NCI-H1694 (cell line): ENCODE measurements at places on chromosomes 2 and 18.
A peak's percentile ranks its signal among the peaks of the same experiment; 100 is the strongest.

DNA sequence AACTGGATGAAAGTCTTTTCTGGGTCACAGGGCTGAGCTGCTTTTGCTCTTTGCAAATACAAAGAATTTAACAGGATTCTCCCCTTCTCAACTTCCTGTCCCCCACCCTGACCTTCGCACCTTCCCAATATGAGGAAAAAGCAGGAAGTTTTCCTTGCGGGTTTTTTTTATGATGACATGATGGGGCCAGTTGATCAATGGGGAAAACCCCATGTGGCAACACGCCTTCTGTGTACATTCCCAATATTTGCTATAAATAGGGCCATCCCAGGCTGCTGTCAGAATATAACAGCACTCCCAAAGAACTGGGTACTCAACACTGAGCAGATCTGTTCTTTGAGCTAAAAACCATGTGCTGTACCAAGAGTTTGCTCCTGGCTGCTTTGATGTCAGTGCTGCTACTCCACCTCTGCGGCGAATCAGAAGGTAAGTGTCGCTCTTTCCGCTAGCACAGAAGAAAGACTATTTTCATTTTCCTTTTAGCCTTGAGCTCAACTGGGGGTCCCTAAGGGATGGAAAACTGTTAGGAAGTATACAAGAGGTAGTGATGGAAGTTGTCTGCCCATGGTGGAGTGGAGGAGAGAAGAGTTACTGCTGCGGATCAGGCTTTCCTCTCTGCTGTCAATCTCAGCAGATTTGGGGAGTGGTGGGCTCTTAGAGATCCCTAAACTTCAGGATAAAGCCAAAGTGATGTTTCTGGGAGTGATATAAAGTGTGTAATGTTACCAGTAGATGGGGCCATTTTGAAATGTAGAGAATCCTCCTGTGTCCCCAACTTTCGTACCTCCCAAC lies at the start of gene CCL20:
CCL20 (plus strand) TSS at position 281 of the 792 bp plus-strand sequence; CDS start at position 351, 70 bp downstream.
- no peak for DNase-seq

- DNase-seq, result no peak
Observed at GRCh38 chr18:44897816-44898215, 217.1 kb downstream of the SETBP1 start.

- no peak for DNase-seq
Observed at GRCh38 chr18:58298251-58299134, 254.5 kb downstream of the NEDD4L start.

DNA sequence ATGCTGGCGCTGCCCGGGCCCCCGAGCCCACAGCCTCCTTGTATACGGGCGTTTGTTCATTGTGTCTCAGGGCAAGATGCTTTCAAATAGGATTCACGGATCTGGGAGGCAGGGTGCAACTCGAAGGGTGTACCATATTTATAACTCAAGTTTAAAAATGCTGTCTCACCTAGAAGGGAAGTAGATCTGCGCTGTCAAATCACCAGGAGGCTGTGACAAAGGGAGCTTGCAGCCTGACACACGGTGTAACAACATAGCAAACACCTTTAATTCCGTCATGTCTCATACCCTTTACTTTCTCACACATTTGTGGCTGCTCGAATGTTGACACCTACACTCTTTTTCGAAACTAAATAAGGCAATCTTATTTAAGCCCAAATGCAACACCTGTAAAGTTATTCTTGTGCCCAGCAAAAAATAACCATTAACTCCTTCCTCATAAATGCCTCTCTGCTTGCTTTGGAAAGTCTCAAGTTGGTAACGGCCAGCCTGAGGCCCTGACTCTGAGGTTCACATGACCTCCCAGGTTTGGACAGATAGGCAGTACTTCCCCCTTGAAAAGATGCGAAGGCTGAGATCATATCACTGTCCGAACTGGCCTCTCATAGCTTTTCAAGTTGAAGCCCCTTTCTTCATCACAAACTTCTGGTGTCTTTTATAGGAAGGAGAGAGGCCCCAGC lies 11.6 kb downstream of the ZEB2 start:
- DNase-seq, result no peak

DNA sequence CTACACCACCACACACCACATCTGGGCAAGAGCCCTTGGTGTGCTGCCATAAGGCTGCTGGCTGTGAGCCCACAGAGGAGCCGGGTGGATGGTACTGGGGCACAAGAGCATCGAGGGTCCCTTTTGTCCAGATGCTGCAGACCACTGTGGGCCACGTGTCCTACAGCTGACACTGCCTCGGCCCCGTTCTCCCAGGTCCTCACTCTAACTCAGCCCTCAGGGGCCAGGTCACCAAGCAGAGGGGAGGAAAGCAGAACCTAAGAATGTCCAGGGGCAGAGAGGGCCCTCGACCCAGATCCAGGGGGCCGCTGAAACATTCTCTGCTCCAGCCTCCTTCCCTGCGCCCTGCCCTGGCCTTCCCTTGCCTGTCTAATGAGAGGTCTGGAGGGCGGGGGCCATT lies 91.7 kb upstream of the ASB18 start:
- no peak for DNase-seq

GRCh38 chr2:205892251-205892655 lies 193.7 kb downstream of the INO80D start:
- DNase-seq, result peak; percentile 76

DNA sequence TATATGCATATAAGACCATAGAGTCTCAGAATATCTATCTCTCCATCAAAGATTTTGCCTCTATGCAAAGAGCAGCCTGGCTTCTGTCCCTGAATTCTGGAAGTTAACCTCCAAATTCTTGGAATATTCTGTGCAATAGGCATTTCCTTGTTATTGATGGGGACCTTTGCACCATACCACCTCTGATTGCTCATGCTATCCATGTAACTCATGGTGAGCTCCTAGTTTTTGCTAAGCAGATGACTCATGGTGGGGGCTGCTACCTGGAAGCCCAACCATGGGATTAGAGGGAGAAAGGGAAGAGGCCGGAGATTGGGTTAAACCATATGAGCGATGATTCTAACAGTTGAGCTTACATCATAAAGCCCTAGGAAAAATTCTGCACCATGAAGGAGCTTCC lies 310.2 kb upstream of the FIGN start:
- no peak for DNase-seq

DNA sequence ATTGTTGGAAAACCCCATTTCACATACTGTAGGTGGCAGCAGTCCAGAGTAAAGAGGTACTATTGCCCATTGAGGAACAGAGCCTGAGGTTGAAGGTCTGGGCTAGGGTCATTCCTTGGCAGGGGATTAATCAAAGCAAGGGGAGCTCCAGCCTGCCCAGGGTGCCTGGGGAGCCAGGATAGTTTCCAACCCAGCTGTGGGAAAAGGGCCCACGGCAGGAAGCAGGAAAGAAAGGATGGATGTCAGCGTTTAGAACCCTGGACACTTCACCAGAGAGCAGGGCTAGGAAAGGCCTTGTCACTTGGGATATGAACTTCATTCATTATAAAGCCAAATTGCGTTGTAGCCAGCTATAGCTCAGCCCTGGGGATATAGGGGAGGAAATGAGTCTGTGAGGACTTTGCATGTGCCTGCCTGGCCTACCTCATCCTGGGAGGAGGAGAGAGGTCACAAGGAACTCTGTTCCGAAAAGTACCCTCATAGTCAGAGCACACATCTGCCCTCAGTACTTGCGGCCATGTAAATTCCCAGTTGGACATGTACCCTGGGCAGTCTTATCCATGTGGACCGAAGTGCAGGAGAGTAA lies 140.2 kb upstream of the COPS8 start:
- DNase-seq, result no peak

GRCh38 chr2:166375736-166376487 lies at the start of gene SCN9A:
Gene SCN9A (minus strand): TSS chr2:166375944. CDS start chr2:166311756, 64,188 bp downstream.
- peak; percentile 85 for DNase-seq
